ENCODE measurements at places on chromosomes 5 and 9.
A peak's percentile ranks its signal among the peaks of the same experiment; 100 is the strongest.

- peaks cover 6% of the 10 kb centered on the region for H3K27me3 ChIP-seq
- no peaks in the 10 kb centered on the region for H3K36me3 ChIP-seq
- no peak overlapping the region for H3K27ac ChIP-seq
- no peak overlapping the region for H3K4me3 ChIP-seq
- no peak for DNase-seq
These were observed 25.3 kb downstream of the NTNG2 start for GRCh38 chr9:132187121-132187620.

- no peak overlapping the region for H3K4me3 ChIP-seq
- H3K27me3 ChIP-seq: no peaks in the 10 kb centered on the region
- H3K4me1 ChIP-seq: no peaks in the 10 kb centered on the region
- H3K27ac ChIP-seq: no peak overlapping the region
- DNase-seq: no peak
These were observed 117.7 kb upstream of the MSX2 start for GRCh38 chr5:174606646-174607045.

- H3K36me3 ChIP-seq: peaks cover 63% of the 10 kb centered on the region
- no peaks in the 10 kb centered on the region for H3K27me3 ChIP-seq
- peaks cover 80% of the 10 kb centered on the region for H3K4me1 ChIP-seq
- DNase-seq: no peak
- H3K4me3 ChIP-seq: peak overlapping the region; percentile 86
These were observed 73.2 kb downstream of the PIK3R1 start for GRCh38 chr5:68288707-68289134.

DNA sequence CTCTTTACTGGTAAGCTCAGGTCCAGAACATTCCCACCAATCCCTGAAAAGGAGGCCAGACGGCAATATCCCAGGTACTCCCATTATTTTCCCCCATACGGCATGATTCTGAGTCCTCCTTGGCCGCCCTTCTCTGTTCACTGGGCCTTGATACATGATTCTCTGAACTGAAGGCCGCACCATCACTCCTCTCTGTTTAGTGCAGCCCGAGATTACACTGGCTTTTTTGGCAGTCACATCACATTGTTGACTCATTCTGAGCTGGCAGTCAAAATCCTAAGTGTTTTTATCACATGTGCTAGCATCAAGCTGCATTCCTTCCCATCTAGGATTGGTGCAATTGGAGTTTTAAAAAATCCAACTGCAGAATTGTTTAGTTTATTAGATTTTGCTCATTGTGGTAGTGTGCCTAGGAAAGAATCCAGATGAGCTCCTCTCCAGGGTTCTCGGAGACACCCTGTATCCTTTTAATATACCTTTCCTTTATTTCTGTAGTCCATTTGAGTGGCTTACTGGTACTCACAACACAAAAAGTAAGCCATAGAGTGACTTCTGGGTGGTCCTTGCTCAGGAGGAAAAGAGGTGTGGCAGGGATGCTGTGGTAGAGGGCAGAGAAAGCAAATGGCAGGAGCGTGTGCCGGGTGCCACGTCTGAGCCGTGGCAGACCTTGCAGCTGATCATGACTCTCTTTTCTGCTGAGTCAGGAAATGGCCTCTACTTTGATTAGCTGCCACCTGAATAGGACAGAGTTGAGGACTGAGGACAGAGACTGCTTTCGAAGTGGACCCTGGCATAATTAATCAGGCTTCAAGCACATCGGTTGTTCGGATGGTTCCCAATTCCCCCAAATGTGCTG lies 121.1 kb upstream of the IL12B start:
- no peak overlapping the region for H3K4me3 ChIP-seq
- no peak for DNase-seq
- no peak overlapping the region for H3K27ac ChIP-seq
- peaks cover 74% of the 10 kb centered on the region for H3K27me3 ChIP-seq

DNA sequence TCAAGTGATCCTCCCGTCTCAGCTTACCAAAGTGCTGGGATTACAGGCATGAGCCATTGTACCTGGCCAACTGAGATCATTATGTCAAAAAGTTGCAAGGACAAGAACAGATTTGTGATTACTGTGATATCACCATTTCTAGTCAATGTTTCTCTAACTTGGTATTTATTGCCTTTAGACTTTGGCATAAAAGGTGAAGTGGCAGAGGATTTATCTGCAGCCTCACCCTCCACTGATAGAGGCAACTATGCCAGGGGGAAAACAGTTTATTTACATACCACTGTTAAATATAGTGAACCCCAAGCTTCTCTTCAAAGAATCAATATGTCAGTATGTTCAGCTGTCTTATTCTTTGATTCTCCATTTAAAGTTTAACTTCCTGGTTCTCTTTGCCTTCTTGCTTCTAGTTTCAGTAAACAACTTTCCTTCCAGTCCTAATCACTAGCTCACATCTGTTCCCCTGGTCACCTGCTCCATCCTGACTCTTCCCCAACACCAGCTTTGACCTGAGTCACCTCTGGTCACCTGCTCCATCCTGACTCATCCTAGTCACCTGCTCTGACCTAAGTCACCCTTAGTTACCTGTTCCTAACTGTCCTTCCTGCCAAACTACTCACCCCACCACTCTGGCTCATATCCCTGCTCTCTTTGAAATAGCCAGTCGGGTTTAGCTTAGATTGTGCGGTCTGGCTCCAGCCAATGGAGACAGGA lies 29.9 kb downstream of the SEMA6A start:
- no peaks in the 10 kb centered on the region for H3K36me3 ChIP-seq
- H3K4me1 ChIP-seq: no peaks in the 10 kb centered on the region
- H3K27me3 ChIP-seq: no peaks in the 10 kb centered on the region
- DNase-seq: no peak

DNA sequence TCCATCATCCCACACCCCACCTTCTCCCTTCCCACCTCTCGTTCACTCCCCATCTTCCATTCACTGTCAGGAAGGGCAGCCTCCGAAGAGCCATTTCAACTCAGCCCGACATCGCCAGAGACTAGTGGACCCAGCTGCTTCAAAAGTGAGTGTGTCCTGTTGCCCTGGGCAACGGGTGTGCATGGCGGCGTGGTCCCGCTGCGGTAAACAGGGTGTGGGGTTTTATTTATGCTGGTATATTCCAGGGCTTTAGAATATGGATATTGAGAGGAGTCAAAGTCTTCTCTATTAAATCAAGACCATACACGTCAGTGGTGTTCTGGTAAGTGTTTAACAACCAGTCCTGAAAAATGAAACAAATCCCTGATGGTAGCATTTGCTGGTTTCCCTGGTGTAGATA lies 274.5 kb downstream of the MAST4 start:
- no peak overlapping the region for H3K27ac ChIP-seq
- no peak overlapping the region for H3K4me3 ChIP-seq
- H3K4me1 ChIP-seq: peaks cover 3% of the 10 kb centered on the region
- DNase-seq: no peak
- no peaks in the 10 kb centered on the region for H3K36me3 ChIP-seq

GRCh38 chr5:109455598-109456096 lies 45.9 kb upstream of the PJA2 start:
- no peaks in the 10 kb centered on the region for H3K27me3 ChIP-seq
- H3K4me1 ChIP-seq: peaks cover 10% of the 10 kb centered on the region
- H3K4me3 ChIP-seq: no peak overlapping the region
- no peaks in the 10 kb centered on the region for H3K36me3 ChIP-seq
- DNase-seq: no peak

- no peaks in the 10 kb centered on the region for H3K4me1 ChIP-seq
- no peak for DNase-seq
- H3K4me3 ChIP-seq: no peak overlapping the region
These were observed 32.0 kb upstream of the DMRT2 start for GRCh38 chr9:1018121-1018520.

DNA sequence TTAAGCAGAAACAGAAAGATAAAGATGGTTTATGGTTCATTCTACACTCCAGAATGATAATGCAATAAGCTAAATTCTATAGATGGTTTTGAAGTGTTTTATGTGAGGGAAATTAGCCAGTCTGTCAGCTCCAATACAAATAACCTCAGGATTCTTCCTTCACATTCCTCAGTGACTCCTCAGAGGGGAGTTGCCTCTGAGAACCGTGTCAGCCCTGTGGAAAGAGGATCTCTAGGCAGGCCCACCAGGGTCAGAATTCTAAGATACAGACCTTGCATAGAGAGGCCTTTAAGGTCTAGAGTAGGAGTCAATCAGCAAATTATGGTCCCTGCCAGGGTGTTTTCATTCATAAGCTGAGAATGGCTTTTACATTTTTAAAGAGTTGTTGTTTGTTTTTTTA lies 26.6 kb downstream of the RUSC2 start:
- H3K27me3 ChIP-seq: peaks cover 3% of the 10 kb centered on the region
- no peak for DNase-seq
- H3K4me1 ChIP-seq: no peaks in the 10 kb centered on the region
- no peak overlapping the region for H3K4me3 ChIP-seq
- no peaks in the 10 kb centered on the region for H3K36me3 ChIP-seq
- H3K27ac ChIP-seq: no peak overlapping the region

DNA sequence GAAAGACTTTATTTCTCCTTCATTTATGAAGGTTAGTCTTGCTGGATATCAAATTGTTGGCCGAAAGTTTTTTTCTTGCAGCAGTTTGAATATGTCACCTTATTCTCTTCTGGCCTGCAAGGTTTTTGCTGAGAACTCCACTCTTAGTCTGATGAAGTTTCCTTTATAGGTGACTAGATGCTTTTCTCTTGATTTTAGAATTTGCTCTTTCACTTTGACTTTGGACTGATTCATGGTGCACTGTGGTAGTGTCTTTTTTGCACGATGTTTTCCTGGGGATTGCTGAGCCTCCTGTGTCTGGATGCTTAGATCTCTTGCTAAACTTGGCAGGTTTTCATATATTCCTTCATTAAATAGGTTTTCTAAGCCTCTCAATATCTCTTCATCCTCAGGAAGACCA lies 12.4 kb downstream of the AHRR start:
- H3K36me3 ChIP-seq: peaks cover 25% of the 10 kb centered on the region
- H3K27me3 ChIP-seq: no peaks in the 10 kb centered on the region
- peaks cover 74% of the 10 kb centered on the region for H3K4me1 ChIP-seq
- peak overlapping the region; percentile 93 for H3K27ac ChIP-seq

GRCh38 chr5:179606910-179607159 lies 16.6 kb downstream of the HNRNPH1 start:
- H3K27me3 ChIP-seq: no peaks in the 10 kb centered on the region
- no peak overlapping the region for H3K4me3 ChIP-seq
- DNase-seq: no peak
- peaks cover 56% of the 10 kb centered on the region for H3K36me3 ChIP-seq
- peak overlapping the region; percentile 43 for H3K27ac ChIP-seq

- peaks cover 1% of the 10 kb centered on the region for H3K27me3 ChIP-seq
- H3K4me3 ChIP-seq: no peak overlapping the region
- no peaks in the 10 kb centered on the region for H3K4me1 ChIP-seq
These were observed 55.7 kb upstream of the DPYSL3 start for GRCh38 chr5:147565524-147565923.

DNA sequence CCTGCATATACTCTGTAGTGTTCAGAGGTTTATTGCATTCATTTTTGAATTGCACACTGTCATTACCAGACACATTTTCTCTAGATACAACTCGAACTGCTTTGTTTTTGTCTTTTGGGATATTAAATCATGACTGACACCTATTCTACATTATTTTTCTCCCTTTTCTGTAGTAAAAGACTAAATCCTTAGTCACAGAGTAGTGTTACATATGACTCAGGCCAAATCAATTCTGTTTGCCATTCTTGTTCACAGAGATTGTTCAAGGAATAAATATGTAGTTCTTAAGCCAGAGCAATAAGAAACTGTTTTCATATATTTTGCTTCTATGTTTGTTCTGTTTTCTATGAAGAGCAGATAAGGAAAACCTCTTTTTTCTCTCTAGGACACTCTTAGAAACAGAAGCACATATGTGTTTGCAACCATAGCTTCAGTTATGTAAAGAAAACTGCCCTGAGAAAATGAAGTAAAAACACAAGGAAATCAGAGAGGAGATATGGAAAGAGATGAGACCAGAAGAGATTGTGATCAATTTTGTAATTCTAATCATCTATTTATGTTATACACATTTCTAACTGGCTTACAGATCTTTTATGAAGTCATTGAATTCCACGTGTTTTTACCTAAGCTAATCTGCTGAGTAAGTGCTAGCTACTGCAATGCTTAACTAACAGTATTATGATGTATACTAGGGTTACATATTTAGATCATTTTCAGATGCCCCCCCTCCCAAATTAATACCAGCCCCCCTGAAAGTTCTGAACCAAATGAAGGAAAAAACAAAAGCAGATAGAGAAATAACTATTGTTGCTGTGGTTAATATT lies 1995.6 kb upstream of the CDH6 start:
- H3K27me3 ChIP-seq: no peaks in the 10 kb centered on the region
- no peaks in the 10 kb centered on the region for H3K36me3 ChIP-seq
- no peak for DNase-seq
- no peak overlapping the region for H3K27ac ChIP-seq
- H3K4me1 ChIP-seq: no peaks in the 10 kb centered on the region

DNA sequence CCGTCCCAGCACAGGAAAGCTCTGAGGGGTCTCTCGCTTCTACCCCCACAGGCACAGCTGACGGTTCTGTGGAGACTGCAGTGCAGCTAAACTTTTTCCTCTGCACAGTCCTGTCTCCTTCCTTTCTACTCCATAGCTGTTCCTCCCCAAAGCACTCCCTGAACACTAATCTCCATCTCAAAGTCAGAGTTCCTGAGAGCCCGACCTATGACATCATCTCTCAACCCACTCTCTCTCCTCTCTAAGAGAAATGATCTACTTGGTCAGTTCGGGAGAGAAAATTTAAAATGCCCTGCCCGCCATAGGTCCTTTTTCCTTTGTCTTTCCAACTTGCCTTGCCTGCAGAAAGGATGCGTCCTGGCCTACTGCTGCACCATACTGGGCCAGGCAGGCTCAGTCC lies 90.6 kb downstream of the FANCC start:
- H3K27me3 ChIP-seq: no peaks in the 10 kb centered on the region
- H3K36me3 ChIP-seq: peaks cover 11% of the 10 kb centered on the region
- H3K27ac ChIP-seq: no peak overlapping the region
- peaks cover 7% of the 10 kb centered on the region for H3K4me1 ChIP-seq
- no peak overlapping the region for H3K4me3 ChIP-seq

GRCh38 chr5:157232706-157233105 lies 33.2 kb upstream of the CYFIP2 start:
- peaks cover 84% of the 10 kb centered on the region for H3K36me3 ChIP-seq
- no peaks in the 10 kb centered on the region for H3K27me3 ChIP-seq
- peak overlapping the region; percentile 68 for H3K27ac ChIP-seq
- peaks cover 24% of the 10 kb centered on the region for H3K4me1 ChIP-seq
- no peak overlapping the region for H3K4me3 ChIP-seq

DNA sequence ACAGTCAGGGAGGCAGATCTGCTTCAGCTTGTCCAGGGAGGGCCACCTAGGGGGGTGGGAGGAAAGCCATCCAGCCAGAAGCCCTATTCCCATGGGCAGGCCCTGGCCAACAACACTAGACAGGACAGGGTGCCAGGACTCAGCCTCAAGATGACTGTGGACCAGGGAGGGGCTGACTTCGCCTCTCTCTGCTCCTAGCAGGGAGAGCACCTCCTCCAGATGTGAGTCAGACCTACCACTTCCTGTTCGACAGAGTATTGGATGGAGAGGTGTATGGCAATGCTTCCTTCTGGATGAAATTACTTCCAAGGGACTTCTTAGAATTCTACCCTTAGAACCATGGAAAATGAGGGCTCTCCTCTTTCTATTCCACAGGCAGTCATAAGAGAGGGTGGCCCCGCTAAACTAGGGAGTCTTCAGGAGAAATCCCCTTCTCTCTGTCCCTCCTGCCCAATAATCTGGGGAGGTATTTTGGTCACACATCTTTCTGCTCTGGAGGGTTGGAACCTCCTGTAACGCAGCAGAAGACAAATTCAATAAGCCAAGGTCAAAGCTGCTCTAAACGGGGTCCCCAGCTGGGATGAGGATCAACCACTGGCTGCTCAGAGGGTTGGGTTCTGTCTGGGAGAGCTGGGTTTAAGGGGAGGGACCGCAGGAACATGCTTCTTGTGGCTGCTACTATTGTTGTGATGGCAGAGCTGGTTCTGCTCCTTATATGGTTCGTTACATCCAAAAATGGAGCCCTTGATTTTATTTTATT lies 23.2 kb upstream of the RCL1 start:
- H3K27ac ChIP-seq: no peak overlapping the region
- no peak overlapping the region for H3K4me3 ChIP-seq
- H3K36me3 ChIP-seq: no peaks in the 10 kb centered on the region
- DNase-seq: no peak
